ENCODE measurements at places on chromosomes 2 and 18.

- DNase-seq: no peak
Observed at GRCh38 chr2:29767606-29768335, 153.6 kb downstream of the ALK start.

- DNase-seq: no peak
Observed at GRCh38 chr2:65431421-65432226, 775 bp downstream of the SPRED2 start.

GRCh38 chr18:11064106-11064505, 85.3 kb downstream of the PIEZO2 start:
- DNase-seq: no peak

DNA sequence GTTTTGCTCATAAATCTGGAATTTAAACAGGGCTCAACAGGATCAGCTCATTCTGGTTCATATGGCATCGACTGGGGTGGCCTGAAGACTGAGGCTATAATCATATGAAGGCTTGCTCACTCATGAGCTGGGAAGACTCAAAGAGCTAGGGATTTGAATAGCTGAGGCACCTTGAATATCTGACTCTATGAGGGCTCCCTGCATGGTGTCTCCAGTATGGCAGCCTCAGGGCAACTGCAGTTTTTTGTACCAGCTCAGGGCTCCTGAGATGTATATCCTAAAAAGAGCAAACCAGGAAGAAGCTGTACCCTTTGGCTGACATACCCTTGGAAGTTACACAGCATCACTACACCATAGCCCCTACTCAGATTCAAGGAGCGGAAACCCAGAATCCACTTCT, 15.3 kb upstream of the GPR39 start:
- no peak for DNase-seq

DNA sequence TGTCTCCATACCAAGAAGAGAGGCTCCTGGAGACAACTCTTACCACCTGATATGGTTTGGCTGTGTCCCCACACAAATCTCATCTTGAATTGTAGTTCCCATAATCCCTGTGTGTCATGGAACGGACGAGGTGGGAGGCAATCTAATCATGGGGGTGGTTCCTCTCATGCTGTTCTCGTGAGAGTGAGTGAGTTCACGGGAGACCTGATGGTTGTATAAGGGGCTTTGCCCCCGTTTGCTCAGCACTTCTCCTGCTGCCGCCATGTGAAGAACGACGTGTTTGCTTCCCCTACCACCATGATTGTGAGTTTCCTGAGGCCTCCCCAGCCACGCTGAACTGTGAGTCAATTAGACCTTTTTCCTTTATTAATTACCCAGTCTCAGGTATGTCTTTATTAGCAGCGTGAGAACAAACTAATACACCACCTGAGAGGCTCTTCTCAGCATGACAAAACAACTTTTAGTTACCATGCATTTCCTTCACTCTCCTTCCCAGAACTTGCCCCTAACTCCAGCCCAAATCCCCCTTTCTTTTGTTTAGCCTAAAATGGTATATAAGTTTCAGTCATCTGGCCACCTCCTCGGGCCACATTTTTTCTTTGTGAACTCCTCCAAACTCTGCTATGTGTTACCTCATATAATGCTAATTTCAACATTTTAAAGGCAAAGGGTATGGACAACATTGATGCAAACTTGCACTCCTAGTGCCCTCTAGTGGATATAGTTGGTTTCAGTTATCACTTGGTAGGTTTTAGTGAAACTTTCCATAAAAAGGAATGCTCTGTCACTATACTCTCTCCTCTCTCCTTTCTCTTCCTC, 58.6 kb upstream of the SLC25A52 start:
- DNase-seq: peak; percentile 57

DNA sequence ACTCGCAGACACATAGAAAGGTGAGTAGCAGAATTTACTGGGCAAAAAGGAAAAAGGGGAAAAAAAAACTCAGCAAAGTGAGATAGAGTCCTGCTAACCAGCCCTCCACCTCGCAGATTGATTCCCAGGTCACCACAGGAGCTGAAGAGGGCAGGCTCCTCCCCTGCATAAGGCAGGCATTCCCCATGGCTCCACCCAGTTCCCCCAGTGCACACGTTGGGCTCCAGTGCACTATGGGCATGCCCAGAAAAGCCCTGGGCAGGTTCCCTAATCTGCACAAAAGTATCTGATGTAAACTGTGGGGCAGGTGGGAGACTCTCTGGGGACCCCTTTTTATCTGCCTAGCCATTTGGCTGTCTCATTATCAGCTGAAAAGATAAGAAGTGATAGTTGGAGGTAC, 461.2 kb upstream of the TMEFF2 start:
- DNase-seq: no peak

DNA sequence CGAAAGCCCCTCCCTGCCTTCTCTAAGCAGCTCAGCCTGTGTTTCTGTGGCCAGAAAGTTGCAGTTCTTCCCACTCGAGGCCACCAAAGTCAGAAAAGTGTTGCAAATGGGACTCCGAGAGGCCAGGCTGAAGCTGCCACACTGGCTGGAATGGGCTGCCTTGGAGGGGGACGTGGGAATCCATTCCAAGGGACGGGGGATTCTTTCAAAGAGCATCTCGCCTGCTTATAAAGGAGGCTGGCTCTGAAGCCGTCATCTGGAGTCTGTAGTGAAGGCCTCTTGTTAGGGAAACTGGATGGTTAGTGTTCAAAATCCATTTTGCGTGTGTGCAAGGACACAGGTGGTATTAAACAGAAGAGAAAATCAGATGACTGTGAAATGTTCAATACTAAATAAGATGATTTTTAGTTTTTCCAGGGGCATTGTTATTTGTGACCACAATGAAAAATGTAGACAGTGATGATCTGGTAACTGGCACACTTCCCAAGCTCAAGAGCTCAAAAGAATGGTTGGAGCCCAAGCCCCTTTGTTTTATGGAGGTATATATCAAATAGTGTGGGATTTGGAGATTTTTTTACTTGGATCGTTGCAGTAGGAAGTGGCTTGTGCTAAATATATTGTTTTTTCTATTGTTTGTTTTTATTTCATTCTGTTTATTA, 782 bp downstream of the FAM228B start:
- DNase-seq: no peak

GRCh38 chr2:19351899-19352697, 6.3 kb downstream of the OSR1 start:
- DNase-seq: no peak
